ENCODE measurements at places on chromosomes 16 and 17.

DNA sequence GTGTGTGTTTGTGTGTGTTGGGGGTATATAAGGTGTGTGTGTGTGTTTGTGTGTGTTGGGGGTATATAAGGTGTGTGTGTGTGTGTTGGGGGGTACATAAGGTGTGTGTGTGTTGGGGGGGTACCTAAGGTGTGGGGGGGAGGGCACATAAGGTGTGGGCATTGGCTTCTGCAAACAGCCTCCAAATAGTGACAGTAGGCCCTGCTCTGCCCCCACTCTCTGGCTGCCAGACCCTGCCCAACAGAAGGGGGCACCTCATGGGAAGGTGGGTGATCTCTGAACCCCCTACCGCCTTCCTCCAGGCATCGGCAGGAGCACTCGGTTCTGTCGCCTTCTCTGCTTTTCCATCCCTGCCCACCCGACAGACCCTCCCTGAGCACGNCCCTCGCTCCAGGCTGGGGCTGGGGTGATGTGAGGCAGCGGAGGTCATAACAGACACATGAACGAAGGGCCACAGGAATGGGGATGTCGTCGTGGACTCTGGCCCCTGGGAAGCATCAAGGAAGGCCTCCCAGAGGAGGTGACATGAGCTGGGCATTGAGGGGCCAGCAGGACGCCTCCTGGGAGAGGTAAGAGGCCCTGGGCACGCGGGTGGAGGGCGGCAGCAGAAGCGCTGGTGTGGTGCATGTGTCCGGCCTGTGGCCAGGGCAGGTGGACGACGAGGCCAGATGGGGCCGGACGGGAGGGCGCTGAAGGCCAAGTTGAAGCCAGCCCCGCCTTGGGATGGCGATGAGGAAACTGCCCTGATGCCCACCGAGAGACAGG is 136.6 kb upstream of the RPH3AL start:
- DNase-seq = no peak

DNA sequence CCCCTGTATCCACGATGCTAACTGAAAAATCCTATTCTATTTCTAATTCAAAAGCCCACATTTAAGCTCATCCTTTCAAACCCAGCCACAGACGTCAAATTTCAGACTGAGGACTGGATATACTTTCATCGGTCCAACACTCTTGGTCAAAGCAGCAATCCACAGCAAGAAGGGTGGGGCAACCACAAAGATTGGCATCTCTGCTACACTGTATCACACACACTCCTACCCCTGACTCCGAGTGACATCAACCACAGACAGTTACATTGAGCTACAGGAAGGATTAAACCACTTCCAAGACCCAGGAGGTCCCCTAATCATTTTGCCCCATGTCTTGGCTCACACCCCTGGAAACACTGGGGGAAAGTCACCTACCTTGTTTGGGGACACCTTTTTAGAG is 61.3 kb downstream of the GRIN2A start:
- DNase-seq = no peak

GRCh38 chr16:70250748-70251628 is 752 bp downstream of the EXOSC6 start:
- DNase-seq = no peak

DNA sequence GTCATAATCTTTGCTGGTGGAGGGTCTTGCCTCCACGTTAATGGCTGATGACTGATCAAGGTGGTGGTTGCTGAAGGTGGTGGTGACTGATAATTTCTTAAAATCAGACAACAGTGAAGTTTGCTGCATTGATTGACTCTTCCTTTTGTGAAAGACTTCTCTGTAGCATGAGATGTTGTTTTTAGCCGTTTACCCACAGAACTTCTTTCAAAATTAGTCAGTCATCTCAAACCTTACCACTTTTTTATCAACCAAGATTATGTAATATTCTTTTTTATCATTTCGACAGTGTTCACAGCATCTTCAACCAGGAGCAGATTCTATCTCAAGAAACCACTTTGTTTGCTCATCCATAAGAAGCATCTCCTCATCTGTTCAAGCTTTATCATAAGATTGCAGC is 5.9 kb downstream of the UQCRC2 start:
- no peak for DNase-seq

GRCh38 chr16:67773569-67774456 is 32.5 kb downstream of the RANBP10 start:
- DNase-seq = no peak

DNA sequence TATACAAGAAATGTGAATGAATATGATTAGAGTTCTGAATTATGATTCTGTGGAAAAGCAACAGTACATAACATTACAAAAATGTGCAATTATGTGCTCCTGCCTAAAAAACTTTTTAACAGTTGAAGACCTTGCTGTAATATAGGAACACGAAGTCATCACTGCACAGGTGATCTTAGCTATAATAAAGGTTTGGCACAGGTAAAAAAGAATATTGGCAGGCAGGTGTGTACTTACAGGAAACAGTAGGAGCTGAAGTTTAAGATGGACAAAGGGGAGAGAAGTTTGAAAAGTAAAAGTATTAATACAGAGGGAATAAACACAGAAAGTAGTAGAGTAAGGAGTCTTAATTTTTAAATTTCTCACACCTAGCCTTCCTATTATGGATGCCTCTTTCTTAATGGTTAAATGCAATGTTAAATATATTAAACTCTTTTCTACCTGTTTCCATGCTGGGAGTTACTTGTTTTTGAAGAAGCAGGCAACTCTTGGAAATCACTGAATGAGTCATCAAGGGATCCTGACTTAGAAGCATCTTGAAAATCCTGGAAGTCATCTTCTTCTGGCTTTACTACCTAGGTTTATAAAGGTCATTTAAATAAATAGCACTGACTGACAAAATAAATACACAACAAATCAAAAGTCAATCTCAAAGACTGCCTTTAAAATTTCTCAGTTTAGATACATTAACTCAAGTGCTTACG is 40.7 kb downstream of the SYNRG start:
- no peak for DNase-seq

- DNase-seq = no peak
These were observed 68.8 kb upstream of the RCVRN start for GRCh38 chr17:9973669-9974447.

- no peak for DNase-seq
These were observed 91.3 kb downstream of the SKAP1 start for GRCh38 chr17:48338720-48339119.

DNA sequence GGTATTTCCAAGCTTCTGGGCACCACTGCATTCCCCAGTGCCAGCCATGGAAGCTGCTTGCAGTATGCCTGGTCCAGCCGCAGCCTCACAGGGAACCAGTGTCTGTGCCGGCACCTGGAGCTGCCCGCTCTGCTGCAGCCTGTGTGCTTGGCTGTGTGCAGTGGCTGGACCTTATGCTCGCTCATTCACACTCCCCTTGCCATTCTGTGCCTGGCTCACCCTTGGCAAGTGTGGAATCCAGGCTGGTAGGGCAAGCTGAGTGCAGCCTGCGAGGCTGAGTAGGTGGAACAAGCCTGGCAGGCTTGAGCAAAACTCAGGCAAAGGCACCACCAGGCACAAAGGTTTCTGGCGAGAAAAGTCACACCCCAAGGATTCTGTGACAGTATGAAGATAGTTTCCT is 144.0 kb downstream of the MYO1D start:
- DNase-seq = no peak

DNA sequence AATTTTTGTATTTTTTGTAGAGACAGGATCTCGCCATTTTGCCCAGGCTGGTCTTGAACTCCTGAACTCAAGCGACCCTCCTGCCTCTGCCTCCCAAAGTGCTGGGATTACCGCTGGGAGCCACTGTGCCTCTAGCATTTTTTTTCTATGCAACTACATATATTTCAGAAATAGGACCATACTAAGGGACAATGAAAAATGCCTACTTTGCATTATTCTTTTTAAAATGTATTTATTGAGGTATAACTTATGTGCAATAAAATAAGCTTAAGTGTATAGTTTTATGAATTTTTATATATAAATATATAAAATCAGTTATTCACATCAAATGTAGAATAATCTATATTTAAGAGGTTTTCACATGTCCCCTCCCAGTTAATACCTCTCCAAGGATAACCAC is 38.1 kb downstream of the KATNIP start:
- no peak for DNase-seq

- DNase-seq = no peak
These were observed 332.1 kb downstream of the C16orf95 start for GRCh38 chr16:86984991-86985647.

GRCh38 chr16:79114759-79115158 is 485.8 kb downstream of the MAF start:
- DNase-seq = no peak

DNA sequence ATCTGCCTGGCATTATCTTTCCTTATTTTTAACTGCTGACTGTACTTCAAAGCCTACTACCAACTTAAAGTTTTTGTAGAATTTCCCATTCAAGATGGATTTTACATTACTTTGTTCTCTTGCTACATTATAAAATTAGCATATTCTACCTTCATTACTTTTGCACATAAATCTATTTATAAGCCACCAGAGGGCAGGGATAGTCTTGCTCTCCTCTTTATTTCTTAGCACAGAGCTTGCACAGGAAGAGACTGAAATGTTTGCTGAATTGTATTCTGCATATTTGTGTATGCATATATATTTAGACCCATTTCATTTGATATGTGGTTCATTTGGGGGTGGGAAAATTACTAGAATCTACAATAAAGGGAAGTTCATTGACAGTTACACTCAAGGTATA is 108.0 kb downstream of the SKAP1 start:
- no peak for DNase-seq

- DNase-seq = no peak
These were observed 16.8 kb downstream of the LGALS9 start for GRCh38 chr17:27647765-27648164.

DNA sequence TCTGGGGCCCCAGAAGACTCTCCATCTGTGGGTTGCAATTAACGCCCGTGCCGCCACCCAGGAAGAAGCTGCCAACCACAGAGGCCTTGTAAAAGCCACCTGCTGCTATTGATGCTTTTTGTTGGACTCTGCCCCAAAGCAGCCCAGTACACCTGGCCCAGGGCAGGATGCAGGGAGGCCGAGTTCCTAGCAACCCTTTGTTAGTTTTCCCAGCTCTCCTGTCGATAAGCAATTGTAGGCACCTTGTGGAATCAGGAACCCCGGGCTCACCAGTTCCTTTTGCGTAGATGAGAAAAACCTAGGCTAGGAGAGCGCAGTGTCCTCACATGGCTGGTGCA is 103.3 kb downstream of the ABCC6 start:
- DNase-seq = no peak

GRCh38 chr16:89009343-89010209 is 32.6 kb upstream of the CBFA2T3 start:
- no peak for DNase-seq

GRCh38 chr16:12348733-12349704 is 372.5 kb downstream of the SNX29 start:
- DNase-seq = no peak

DNA sequence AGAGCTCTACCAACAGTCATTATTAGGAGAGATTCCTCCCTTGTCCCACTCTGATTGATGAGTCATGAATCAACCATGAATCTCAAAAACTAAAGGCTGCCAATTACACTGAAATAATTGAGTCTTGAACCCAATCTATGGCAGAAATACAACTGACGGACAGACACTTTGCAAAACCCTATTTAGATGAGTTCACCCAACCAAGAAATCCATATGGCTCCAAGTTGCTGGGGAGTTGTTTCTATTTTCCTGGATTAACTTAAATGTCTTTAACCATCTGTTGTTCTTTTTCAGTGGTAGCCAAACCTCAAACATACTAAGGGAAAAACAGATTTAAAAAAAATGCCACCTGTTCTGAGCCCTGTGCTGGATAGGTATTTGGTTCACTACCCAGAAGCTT is 151.0 kb downstream of the SHISA9 start:
- no peak for DNase-seq

- no peak for DNase-seq
These were observed 205.2 kb downstream of the RAB11FIP4 start for GRCh38 chr17:31596382-31597323.

DNA sequence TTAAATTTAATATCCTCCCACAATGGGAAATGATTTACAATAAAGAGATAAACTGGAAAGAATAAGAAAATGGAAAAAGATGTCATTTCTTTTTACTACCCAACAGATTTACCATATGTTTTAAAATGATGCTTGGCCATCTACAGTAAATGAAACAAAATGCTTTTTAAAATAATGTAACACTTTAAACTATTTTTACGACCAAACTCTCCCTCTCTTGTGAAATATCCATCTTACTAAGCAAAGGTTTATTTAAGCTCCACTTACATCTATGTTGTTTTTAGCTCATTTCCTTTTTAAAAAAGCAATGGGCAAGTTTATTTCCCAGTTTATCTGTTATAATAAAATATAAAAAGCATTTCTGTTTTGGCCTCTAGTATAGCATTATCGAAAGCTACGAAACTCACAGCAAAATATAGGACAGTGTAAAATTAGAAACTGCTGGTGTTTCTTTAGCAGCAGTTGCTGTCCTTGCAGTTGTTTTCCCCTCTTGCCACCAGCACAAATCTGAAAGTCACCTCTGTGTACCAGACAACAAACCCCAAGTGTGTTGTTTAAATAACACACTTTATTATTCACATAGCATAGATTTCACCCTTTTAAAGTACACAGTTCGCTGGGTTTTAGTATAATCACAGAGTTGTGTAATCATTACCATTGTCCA is 195.1 kb downstream of the CDRT15L2 start:
- DNase-seq = no peak

GRCh38 chr16:4944333-4945281 is 7.7 kb upstream of the PPL start:
- peak; percentile 92 for DNase-seq

DNA sequence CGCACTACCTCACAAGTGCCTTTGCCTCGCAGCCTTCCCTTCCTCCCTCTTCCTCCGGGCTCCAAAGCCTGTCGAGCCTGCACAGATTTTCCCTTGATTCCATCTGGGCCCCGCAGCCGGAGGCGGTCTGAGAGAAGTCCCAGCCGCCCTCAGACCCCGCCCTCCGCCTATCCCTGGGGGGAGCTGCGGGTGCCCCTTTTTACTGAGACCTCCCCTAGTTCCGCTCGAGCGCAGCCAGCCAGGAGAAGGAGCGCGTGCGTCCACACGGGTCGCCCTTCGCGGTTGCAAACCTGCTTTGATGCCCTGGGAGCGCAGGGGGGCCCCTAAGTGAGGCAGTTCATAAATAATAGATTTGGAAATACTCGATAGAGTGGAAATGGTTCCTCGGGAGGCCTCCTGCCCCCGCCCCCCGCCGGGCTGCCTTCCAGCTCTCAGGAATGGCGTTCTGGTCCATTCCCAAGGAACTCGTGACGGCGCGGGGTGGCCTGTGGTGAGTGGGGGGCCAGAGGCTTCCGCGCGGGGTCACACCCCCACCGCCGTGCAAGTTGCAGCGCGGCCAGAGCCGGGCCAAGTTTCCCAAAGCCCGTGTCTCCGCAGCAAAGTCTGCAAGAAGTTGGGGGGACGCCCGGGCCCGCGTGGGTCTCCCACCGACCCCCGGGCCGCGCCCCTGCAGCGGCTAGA is 610 bp downstream of the C16orf74 start:
- no peak for DNase-seq

DNA sequence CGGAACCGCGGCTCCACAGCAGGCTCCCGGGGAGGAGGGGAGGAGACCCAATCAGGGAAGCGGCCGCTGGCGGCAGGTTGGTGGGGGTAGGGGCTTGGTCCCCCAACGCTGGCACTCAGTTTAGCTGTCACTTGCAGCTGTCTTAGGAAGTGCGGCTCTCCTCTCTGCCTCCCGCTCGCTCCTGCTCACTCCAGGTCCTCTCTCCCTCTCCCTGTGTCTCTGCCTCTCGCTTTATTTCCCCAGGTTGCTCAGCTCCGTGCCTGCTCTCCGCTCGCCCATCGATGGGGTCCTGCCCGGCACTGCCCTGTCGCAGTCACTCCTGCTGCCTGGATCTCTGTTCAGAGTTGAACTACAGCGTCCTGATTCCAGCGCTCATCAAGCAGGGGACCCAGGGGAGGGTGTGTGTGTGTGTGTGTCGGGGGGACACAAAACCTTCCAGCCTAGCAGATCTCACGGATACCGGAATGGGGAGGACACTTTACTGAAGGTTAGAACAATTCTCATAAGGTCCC is 145.6 kb downstream of the ENGASE start:
- no peak for DNase-seq

All from omental fat pad (tissue), 4 donors.